ENCODE measurements at places on chromosomes 1 and 21. TPM values are rescaled to one million over a fixed set of nuclear protein-coding genes. Genes with fewer than 3 reads are reported as not detected.

Gene NOS1AP
- total RNA-seq: 2.9 TPM

- peak; percentile 99 for DNase-seq
Measured at GRCh38 chr1:226820941-226821718, 49.3 kb upstream of the PSEN2 start.

DNA sequence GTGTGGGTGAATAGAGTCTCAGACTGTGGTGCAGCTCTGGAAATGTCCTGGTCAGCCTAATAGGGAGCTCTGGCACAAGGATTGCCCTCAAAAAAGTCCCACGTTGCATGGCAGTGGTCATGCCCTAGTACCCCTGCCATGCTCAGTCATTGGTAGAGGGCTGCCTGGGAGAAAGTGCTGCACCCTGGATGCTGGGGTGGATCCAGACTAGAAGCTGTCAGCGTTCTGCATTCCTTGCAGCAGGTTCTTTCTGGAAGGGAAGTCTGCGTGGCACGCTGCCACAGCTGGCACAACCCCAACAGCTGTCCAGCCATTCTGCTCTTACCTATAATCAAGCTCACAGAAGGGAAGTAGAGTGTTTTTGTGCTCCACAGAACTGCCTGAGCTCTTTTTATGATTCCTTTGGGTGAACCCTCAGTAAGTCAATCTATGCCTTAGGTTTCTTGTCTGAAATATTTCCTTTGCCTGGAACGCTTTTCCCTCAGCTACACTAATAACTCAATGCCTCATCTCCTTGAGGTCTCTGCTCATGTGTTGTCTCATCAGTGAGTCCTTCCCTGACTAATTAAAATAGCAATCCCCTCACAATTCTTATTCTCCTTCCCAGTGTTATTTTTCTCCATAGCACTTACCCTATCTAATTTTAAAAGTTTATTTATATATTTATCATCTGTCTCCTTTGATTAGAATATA lies 61.5 kb upstream of the JAK1 start:
- no peak for DNase-seq

DNA sequence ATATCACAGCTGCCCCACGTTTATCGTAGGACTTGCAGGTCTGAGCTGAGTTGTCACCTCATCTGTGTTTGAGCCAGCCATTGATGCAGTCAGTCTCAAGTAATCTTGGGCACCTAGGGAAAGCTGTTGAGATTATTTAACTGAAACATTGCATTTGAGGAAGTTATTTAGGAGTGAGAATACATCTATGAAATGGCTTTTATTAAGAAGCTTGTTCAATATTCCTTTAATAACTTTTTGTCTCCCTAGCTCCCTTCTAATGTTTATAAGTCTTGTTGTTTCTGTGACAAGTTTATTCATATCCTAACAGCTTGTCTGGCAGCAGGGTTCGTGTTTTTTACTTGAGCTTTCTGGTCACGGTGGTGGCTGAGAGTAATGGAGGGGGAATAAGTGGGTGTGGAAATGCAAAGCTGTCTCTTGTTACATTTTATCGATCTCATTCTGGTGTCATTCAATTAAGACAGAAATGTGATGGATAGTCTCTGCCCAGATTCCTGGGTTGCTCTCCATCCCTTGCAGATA lies 555.9 kb downstream of the USP25 start:
- DNase-seq: no peak

DNA sequence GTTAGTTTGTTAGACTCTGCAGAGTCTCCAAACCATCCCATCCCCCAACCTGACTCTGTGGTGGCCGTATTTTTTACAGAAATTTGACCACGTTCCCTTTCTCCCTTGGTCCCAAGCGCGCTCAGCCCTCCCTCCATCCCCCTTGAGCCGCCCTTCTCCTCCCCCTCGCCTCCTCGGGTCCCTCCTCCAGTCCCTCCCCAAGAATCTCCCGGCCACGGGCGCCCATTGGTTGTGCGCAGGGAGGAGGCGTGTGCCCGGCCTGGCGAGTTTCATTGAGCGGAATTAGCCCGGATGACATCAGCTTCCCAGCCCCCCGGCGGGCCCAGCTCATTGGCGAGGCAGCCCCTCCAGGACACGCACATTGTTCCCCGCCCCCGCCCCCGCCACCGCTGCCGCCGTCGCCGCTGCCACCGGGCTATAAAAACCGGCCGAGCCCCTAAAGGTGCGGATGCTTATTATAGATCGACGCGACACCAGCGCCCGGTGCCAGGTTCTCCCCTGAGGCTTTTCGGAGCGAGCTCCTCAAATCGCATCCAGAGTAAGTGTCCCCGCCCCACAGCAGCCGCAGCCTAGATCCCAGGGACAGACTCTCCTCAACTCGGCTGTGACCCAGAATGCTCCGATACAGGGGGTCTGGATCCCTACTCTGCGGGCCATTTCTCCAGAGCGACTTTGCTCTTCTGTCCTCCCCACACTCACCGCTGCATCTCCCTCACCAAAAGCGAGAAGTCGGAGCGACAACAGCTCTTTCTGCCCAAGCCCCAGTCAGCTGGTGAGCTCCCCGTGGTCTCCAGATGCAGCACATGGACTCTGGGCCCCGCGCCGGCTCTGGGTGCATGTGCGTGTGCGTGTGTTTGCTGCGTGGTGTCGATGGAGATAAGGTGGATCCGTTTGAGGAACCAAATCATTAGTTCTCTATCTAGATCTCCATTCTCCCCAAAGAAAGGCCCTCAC lies at the start of gene OLIG2:
Gene OLIG2 (plus strand): TSS at position 447 of the 954 bp plus-strand sequence. CDS start 928 bp downstream, outside the sequence.
- DNase-seq: no peak

GRCh38 chr1:36516372-36517010 lies 33.8 kb upstream of the CSF3R start:
- peak; percentile 38 for DNase-seq

Measured in umbilical cord (tissue), 2 donors.